Cortex of kidney (tissue), 1 donor: ENCODE measurements at places on chromosomes 11 and 22.

DNA sequence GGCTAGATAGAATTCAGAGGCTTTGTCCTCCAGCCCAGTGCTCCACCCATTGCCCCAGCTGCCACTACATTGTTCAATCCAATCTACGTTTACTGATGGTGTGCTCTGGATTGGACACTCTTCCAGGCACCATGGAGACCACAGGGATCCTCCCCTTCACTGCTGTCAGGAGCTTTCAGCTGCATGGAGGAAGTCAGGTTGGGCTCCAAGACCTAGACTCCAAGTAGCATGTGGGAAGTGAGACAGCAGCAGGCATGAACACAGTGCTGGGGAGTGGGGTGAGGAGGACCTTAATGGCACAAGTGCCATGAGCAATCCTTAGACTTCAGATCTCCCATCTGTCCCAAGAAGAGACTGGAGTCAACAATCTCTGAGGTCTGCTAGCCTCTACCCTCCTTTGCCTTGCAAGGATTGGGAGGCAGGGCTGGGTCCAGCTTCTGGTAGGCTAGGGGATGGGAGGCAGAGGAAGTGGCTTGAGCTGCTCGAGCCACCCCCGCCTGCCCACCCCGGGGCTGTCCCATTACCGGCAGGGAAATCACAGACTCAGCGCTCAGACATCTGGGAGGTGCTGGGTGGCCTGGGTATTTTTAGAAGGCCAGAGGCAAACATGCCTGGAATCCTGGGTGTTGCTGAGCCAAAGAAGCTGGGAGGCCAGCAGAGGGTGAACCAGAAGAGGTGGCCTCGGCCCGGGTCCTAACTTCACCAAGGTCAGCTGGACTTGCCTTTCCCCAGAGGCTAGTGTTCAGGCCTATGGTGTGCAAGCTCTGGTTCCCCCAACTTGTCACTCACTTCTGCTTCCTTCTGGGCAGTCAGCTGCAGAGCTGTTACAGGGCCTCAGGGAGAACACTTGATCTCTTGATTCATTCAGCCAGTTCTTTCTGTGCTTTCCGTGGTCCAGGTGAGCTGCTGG, 15.2 kb upstream of the FCHSD2 start:
- DNase-seq = no peak

DNA sequence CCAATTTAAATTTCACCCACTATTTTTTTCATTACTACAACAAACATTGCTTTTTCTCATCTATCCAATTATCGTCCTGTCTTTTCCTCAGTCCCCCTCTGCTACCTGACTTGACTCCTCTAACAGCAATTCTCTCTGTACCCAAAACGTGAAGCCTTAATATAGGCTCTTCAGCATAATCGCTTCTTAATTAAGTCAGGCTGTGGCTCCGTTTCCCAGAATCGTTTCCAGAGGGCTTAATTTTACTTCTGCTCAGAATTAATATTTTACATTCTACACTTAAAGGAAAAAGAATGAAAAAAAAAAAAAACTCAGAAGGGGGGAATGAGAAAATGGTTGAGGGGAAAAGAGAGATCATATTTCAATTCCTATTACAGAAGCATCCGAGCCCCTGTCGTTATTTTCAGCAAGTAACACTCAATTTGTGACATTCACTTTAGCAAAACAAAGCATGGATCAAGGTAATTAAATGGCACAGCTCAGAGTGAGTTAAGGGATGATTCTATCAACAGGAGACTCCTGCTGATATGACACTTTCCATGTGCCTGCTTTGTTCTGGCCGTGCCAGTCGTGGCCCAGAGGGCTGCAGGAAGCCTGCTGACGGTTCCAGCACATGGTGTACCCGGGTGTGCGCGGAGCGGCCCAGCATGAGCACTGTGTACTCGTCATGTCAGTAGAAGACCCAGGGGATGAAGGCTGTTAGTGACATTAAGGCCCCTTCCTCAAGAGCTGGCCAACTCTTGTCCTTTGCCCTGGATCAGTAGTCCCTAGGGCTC, 272.5 kb downstream of the NTM start:
- no peak for DNase-seq

- DNase-seq = no peak
These were observed 62.2 kb upstream of the ADA2 start for GRCh38 chr22:17281440-17281841.

DNA sequence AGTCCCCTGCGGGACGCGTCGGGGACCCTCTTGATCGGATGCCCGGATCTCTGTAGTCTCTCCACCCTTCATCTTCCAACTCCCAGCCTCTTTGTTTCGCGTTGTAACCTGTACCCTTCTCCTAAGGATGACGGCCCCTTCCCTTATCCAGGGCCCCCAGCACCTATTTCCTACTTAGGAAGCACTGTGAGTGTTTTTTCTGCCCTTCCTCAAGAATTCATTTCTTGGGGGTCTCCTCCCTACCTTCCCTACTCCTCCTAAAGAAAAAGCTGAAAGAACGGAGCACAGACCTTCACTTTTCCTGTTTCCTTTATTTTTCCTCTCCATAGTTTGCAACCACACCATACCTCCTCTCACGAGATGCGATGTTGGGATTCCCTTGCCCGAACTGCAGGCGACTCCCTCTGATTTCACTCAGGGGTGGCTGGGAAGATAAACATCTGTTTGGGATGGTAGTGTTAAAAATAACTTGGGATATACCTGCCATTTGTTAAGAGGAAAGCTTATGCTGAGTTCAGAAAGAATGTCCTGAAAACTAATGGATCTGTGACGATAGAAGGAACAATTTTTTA, 593 bp downstream of the FAM118B start:
- no peak for DNase-seq

GRCh38 chr22:37386441-37386840, 40.8 kb downstream of the ELFN2 start:
- DNase-seq = no peak

DNA sequence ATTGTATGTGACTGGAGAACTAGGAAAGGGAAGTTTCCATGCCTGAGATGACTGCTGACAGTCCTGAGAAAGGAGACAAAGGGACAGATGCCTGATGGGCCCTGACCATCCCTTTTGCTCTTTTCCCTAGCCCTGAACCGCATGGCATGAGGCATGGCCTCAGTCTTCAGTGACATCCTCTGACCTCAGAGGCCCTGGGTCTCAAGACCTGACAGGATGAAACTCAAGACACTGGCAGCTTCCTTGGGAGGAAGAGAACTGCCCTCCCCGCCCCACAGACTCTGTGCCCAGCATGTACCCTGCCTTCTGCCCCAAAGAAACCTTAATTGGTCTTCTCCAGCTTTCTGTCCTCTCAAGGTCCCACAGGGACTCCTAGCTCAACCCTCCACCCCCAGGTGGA, 444.1 kb downstream of the SOX6 start:
- no peak for DNase-seq

GRCh38 chr11:126214841-126215240, 3.3 kb downstream of the FAM118B start:
- DNase-seq = no peak
